ENCODE measurements at places on chromosomes 2 and 18.

GRCh38 chr2:14524041-14524802 lies 108.3 kb upstream of the LRATD1 start:
- H3K4me3 ChIP-seq: no peak overlapping the region
- H3K36me3 ChIP-seq: no peaks in the 10 kb centered on the region
- no peaks in the 10 kb centered on the region for H3K4me1 ChIP-seq
- no peaks in the 10 kb centered on the region for H3K27me3 ChIP-seq

GRCh38 chr2:19711470-19712372 lies 190.1 kb downstream of the TTC32 start:
- H3K27me3 ChIP-seq: peaks cover 3% of the 10 kb centered on the region
- H3K4me1 ChIP-seq: no peaks in the 10 kb centered on the region
- no peaks in the 10 kb centered on the region for H3K36me3 ChIP-seq
- no peak overlapping the region for H3K4me3 ChIP-seq

DNA sequence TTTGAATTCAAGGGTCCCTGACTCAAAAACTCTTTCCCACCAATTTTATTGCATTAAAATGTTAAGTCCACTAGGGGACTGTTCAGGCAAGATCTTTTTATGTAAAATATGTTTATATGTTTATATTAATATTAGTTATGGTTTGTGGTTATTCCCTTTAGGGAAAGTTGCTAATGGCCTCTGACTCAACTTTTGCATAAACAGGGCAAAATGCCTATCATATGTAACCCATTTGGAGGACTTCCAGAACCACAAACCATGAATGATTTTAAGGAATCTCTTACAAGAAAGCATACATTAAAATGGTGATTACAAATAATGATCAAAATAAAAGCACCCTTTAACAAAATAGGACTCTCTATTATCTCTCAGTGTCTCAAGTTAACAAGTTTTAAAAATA lies 1484.5 kb upstream of the ZEB2 start:
- H3K27me3 ChIP-seq: no peaks in the 10 kb centered on the region
- no peaks in the 10 kb centered on the region for H3K4me1 ChIP-seq
- H3K4me3 ChIP-seq: no peak overlapping the region
- DNase-seq: no peak
- no peaks in the 10 kb centered on the region for H3K36me3 ChIP-seq

DNA sequence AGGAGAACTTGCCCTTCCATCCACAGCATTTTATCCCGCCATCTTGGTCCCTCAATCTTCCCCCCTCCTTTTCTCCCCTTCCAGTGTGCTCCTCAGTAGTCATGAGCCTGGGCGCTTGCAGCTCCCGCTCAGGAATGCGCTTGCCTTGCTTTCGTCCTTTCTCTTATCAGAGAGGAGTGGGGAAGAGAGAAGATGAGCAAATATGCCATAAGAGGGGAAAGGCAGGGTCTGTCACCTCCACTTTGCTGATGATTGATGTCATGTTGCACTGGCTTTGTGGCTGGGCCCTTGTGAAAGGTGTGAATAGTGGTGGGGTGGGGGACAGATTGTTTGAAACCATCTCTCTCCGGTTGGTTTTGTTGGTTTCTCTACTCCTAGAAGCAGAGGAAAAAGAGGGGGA lies 569.3 kb downstream of the TNS1 start:
- no peak overlapping the region for H3K4me3 ChIP-seq
- H3K27ac ChIP-seq: no peak overlapping the region
- no peak for DNase-seq

DNA sequence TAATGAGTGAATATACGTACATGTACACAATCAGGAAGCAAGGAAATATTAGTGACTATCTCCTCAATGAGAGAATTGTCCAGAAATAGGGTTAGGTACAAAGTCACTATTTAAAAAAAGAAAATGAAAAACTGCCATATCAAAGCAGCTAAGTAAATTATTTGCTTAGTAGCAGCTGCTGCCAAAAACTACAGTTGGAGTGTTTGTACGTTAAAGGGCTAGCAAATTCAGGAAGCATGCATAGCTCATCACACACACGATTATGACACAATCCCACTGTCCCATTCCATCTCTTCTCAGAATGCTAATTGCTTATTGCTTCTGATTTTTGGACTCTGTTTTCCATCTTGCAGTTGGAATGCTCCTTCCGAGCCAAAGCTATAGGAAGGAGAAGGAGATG lies 2012.5 kb upstream of the LRRTM1 start:
- no peaks in the 10 kb centered on the region for H3K27me3 ChIP-seq
- no peaks in the 10 kb centered on the region for H3K36me3 ChIP-seq
- no peak overlapping the region for H3K27ac ChIP-seq
